ENCODE measurements at places on chromosomes 12 and 14. TPM values are rescaled to one million over a fixed set of nuclear protein-coding genes. Genes with fewer than 3 reads are reported as not detected.

The KRT83 gene
- total RNA-seq = not detected

The ZNF891 gene
- total RNA-seq = 5.7 TPM

The KRT79 gene
- not detected for total RNA-seq

The GPRC5A gene
- total RNA-seq = 2.2 TPM

The NID2 gene
- 61.4 TPM for total RNA-seq

The CELA1 gene
- total RNA-seq = not detected

The AMDHD1 gene
- total RNA-seq = 2.1 TPM

The CLEC14A gene
- total RNA-seq = 66.9 TPM

The GDF3 gene
- total RNA-seq = not detected

The MUCL1 gene
- total RNA-seq = not detected

The CHGA gene
- not detected for total RNA-seq

The TAS2R13 gene
- total RNA-seq = 1.9 TPM

The RDH12 gene
- total RNA-seq = not detected

The RNF212B gene
- total RNA-seq = not detected

The NTF3 gene
- total RNA-seq = 5.3 TPM

The OR6C2 gene
- total RNA-seq = not detected

The SCNN1A gene
- total RNA-seq = 46.5 TPM

The SIX6 gene
- not detected for total RNA-seq

The COCH gene
- 4.5 TPM for total RNA-seq

The RNASE4 gene
- total RNA-seq = 98.3 TPM

The ANG gene
- total RNA-seq = 39.4 TPM

The CD163 gene
- 192 TPM for total RNA-seq
